Osteoblast (primary cell): ENCODE measurements at places on chromosomes 2 and 18. TPM values are rescaled to one million over a fixed set of nuclear protein-coding genes. Genes with fewer than 3 reads are reported as not detected.
A peak's percentile ranks its signal among the peaks of the same experiment; 100 is the strongest.

The CGREF1 gene
- total RNA-seq: 6.8 and 14.5 TPM in 2 replicates

The BOK gene
- 33.3 and 41.3 TPM in 2 replicates for total RNA-seq

The GNAL gene
- total RNA-seq: 0.59 and 0.72 TPM in 2 replicates

The RNPEPL1 gene
- total RNA-seq: 13.0 and 14.7 TPM in 2 replicates

The IAH1 gene
- 52.1 and 56.6 TPM in 2 replicates for total RNA-seq

The INPP1 gene
- 11.6 and 15.0 TPM in 2 replicates for total RNA-seq

DNA sequence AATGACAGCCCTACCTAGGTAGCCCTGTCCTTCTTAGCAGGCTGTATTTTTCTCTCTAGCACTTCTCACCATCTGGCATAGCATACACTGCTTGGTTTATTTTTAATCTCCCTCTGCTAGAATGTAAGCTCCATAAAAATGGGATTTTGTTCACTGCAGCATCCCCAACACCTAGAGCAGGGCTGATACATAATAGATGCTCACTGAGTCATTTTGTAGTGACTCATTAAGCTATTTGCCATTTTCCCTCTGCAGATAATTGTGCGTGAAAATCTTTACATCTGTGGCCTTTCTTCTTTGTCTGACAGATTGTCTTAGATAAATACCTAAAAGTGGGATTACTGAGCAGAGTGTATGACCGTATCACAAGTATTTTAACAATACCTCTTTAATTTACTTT lies 82.5 kb downstream of the CERS6 start:
- no peak for DNase-seq
- H3K27me3 ChIP-seq: no peaks in the 10 kb centered on the region
- no peaks in the 10 kb centered on the region for H3K36me3 ChIP-seq

DNA sequence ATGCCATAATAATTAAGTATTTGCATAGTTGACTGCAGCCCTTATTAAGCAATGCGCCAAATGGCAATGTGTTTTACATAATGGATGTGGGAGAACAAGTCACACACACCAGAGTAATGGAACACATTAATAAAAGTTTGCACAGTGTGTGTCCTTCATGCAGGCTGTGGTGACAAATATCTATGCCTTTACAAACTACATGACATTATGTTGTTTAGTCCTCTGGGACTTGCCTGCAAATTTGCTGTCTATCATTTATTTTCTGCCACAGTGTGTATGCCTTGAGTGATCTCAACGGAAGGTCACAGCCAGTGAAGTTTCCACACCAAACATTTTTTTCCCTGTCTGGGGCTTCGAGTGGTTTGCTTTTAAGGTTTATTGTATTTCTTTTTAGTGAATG lies 175.2 kb upstream of the TMEFF2 start:
- no peaks in the 10 kb centered on the region for H3K4me1 ChIP-seq
- H3K4me3 ChIP-seq: no peak overlapping the region
- H3K27ac ChIP-seq: no peak overlapping the region
- no peaks in the 10 kb centered on the region for H3K27me3 ChIP-seq

GRCh38 chr2:136927156-136927555 lies 161.8 kb downstream of the THSD7B start:
- H3K27ac ChIP-seq: no peak overlapping the region
- no peaks in the 10 kb centered on the region for H3K36me3 ChIP-seq
- no peaks in the 10 kb centered on the region for H3K4me1 ChIP-seq
- no peak overlapping the region for H3K4me3 ChIP-seq
- no peak for DNase-seq

GRCh38 chr2:237873421-237873831 lies 14.0 kb downstream of the RAMP1 start:
- H3K27me3 ChIP-seq: no peaks in the 10 kb centered on the region
- H3K36me3 ChIP-seq: no peaks in the 10 kb centered on the region
- peaks cover 27% of the 10 kb centered on the region for H3K4me1 ChIP-seq
- no peak overlapping the region for H3K4me3 ChIP-seq
- H3K27ac ChIP-seq: no peak overlapping the region

DNA sequence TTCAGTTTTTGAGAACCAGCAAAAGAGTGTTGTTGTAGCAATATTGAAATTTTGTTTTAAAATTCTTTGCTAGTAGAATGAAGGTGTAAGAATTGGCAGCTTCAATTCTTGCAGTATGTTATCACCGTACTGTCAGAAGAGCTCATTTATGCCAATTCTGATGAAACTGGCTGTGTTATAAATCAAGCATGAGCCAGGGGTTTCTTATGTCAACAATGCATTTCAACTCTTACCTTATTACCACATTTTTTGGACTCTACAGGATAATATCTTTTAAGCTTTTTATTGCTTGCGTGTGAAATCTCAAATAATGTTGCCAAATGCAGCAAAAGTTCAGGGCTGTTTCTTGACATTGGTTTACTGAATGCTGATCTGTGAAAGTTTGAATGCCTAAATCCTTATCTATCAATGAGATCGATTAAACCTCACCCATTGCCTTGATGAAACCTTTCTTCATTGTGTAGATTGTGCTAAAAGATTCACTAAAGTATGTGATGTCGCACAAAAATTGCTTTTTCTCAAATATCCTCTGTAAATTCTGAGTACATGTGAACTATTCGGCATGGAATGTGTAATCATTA lies 1389.3 kb upstream of the ZEB2 start:
- no peaks in the 10 kb centered on the region for H3K36me3 ChIP-seq
- H3K4me1 ChIP-seq: no peaks in the 10 kb centered on the region
- H3K4me3 ChIP-seq: no peak overlapping the region
- no peak for DNase-seq

GRCh38 chr2:234427081-234428061 lies 69.5 kb downstream of the ARL4C start:
- peaks cover 17% of the 10 kb centered on the region for H3K4me1 ChIP-seq
- no peaks in the 10 kb centered on the region for H3K36me3 ChIP-seq
- no peak overlapping the region for H3K4me3 ChIP-seq
- peak; percentile 92 for DNase-seq
- H3K27me3 ChIP-seq: no peaks in the 10 kb centered on the region
- H3K27ac ChIP-seq: peak overlapping the region; percentile 57

- no peak overlapping the region for H3K27ac ChIP-seq
- H3K4me3 ChIP-seq: peak overlapping the region; percentile 58
- peak; percentile 51 for DNase-seq
- H3K4me1 ChIP-seq: peaks cover 13% of the 10 kb centered on the region
- peaks cover 2% of the 10 kb centered on the region for H3K36me3 ChIP-seq
- H3K27me3 ChIP-seq: no peaks in the 10 kb centered on the region
Observed at GRCh38 chr2:159706385-159706980, 5.8 kb upstream of the MARCHF7 start.

DNA sequence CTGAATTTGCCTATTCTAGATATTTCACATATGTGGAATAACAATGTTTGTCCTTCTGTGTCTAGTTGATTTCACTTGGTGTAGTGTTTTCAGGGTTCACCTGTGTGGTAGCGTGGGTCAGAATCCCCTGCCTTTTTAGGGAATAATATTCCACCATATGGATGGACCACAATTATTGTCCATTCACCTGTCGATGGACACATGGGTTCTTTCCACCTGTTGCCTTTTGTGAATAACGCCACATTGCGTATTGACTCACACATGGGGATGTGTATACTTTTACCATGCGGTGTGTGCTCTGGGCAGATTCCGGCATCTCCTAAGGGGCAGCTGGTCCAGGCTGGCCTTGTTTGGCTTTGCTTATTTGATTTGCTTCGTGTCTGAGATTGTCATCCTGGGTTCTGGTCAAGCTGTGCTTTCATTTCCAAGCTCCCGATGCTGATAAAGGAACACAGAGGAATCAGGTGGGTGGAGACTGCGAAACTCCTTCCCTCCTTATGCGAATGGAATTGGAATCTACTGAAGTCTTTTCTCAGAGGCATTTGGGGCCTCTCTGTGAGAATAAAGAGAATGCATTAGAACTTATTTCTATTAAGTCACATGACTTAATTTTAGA lies 18.9 kb upstream of the ALLC start:
- no peaks in the 10 kb centered on the region for H3K27me3 ChIP-seq
- H3K27ac ChIP-seq: no peak overlapping the region
- peak; percentile 63 for DNase-seq
- H3K4me1 ChIP-seq: no peaks in the 10 kb centered on the region
- no peak overlapping the region for H3K4me3 ChIP-seq

GRCh38 chr2:235149240-235149659 lies 197.4 kb downstream of the SH3BP4 start:
- H3K27ac ChIP-seq: no peak overlapping the region
- H3K4me1 ChIP-seq: no peaks in the 10 kb centered on the region
- H3K36me3 ChIP-seq: no peaks in the 10 kb centered on the region
- H3K27me3 ChIP-seq: peaks cover 12% of the 10 kb centered on the region
- no peak for DNase-seq

GRCh38 chr18:9885170-9886004 lies at the start of gene TXNDC2:
Gene TXNDC2, plus strand, starts transcription at chr18:9885973. Its CDS starts 708 bp downstream, at chr18:9886681.
- H3K36me3 ChIP-seq: no peaks in the 10 kb centered on the region
- no peak within 1 kb of the TSS for H3K4me3 ChIP-seq
- no peak for DNase-seq
- H3K27me3 ChIP-seq: no peaks in the 10 kb centered on the region
- no peak within 1 kb of the TSS for H3K27ac ChIP-seq
